HepG2 (cell line): ENCODE measurements at places on chromosomes 1 and 21.

DNA sequence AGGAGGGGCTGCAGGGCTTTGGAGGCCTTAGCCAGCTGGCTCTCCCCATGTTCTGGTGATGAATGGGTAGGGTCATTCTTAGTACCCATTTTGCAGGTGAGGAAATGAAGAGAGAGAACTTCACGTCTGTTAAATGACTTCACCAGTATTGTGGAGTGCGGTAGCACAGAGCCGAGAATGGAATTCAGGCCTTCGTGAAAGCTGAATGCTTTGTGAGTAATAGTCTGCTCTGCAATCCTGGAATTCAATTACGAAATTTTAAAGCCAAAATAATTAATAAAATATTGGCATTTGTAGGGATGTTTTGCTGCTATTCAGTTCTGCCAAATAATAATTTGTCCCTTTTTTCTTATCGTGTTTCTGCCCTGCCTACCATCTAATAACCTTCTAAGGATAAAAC is 197.7 kb downstream of the GREM2 start:
- DNase-seq = no peak

- DNase-seq = no peak
Measured at GRCh38 chr1:41802532-41803501, 115.9 kb downstream of the HIVEP3 start.

- DNase-seq = no peak
Measured at GRCh38 chr1:22711591-22712501, 1.2 kb downstream of the EPHB2 start.

- peak; percentile 33 for DNase-seq
Measured at GRCh38 chr1:205375835-205376545, 19.3 kb upstream of the KLHDC8A start.

- no peak for DNase-seq
Measured at GRCh38 chr1:152044386-152044785, 7.6 kb upstream of the S100A11 start.

DNA sequence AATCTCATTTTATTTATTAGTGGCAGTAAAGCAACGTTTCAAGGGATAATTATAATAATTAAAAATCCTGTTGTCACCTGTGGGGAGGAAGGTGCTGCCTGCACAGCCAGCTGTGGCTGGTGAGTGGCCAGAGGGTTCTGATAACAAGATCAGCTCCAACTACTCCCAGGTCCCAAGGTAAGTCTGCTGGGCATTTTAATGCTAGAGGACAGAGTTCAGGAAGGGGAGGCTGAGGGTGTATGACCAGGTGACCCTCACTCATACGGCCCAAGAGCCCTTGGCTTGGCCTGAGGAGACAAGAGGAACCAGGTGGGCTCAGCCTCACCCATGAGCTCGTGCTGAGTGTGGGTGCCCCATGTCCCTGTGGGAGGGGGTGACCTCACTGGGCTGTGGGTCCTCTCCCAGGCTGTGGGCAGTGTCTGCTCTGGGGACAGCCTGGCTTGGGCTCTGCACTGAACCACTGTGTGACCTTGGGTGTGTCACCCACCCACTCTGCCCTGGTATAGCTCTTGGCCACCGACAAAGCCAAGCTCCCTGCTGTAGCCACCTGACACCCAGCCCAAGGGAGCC is 223.8 kb downstream of the PTPRU start:
- no peak for DNase-seq

- DNase-seq = no peak
Measured at GRCh38 chr1:31780632-31781031, 16.5 kb upstream of the ADGRB2 start.

DNA sequence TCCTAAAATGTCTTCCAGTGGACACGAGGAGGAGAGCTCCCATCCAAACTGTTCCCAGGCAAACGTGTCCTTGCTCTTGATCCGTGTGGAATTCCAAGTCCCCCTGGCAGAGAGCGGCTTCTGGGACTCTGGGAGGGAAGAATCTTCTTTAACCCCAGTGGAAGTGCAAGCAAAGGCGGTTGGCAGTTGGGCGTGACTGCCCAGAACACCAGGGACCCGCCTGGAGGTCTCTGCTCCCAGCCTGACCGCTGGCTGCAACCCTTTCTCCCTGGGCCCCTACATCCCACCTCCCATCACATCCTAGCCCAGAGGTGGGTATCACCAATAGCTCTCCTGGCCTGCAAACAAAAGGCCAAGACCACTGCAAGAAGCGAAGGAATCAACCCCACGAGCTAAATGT is 17.8 kb downstream of the CASZ1 start:
- DNase-seq = no peak

GRCh38 chr1:3436901-3437300 is 17.6 kb upstream of the ARHGEF16 start:
- DNase-seq = no peak

GRCh38 chr1:224773646-224774045 is 155.8 kb upstream of the DNAH14 start:
- no peak for DNase-seq

GRCh38 chr1:89425056-89425455 is 61.2 kb downstream of the GBP6 start:
- DNase-seq = no peak

- DNase-seq = no peak
Measured at GRCh38 chr1:182829285-182829932, 9.7 kb upstream of the DHX9 start.

DNA sequence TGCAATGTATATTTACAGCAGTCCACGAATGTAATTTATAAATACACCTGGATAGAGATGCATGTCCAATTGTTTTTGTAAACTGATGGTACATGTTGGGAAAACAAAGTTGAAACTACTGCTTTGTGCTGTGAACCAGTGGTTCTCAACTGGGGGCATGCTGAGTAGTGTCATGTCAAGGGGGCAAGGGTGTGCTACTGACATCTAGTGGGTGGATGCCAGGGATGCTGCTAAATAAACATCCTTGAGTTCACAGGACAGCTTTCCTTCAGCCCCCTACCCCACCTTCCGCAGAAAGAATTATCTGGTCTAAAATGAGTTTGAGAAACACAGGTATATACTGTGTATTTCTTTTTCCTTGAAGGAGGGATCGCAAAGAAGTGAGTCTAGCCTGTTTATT is 95.9 kb downstream of the RASAL2 start:
- peak; percentile 51 for DNase-seq

DNA sequence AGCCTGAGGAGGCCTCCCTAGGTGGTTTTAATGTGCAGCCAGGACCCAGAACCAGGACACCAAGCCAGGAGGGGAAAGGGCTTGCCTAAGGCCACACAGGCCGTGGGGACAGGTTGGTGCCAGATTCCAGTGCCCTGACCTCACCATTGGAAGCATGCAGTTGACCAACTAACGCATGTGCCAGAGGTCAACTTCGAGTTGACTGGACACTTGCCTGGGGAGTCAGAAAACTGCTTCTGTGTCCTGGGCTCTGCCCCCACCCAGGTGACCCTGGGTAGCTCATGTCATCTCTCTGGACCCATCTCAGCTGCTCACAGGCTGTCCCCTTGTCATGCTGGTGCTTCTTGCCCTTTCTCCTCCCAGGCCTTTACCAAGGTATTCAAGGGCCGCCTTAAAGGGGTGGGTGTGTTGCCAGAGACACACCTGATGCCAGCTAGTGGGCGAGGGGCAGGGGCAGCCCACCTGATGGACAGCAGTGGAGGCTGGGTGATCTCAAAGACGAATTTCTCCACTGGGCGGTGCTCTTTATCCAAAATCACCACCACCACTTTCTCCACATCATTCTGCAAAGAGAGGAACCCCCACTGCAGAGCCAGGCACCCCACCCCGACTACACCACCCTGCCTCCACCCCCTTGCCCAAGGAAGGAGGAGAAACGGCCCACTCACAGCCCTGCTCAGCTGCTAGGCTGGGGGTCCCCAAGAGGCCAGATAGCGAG is 4.4 kb downstream of the MAD2L2 start:
- no peak for DNase-seq

- no peak for DNase-seq
Measured at GRCh38 chr1:201945863-201946223, 505 bp downstream of the LMOD1 start.

DNA sequence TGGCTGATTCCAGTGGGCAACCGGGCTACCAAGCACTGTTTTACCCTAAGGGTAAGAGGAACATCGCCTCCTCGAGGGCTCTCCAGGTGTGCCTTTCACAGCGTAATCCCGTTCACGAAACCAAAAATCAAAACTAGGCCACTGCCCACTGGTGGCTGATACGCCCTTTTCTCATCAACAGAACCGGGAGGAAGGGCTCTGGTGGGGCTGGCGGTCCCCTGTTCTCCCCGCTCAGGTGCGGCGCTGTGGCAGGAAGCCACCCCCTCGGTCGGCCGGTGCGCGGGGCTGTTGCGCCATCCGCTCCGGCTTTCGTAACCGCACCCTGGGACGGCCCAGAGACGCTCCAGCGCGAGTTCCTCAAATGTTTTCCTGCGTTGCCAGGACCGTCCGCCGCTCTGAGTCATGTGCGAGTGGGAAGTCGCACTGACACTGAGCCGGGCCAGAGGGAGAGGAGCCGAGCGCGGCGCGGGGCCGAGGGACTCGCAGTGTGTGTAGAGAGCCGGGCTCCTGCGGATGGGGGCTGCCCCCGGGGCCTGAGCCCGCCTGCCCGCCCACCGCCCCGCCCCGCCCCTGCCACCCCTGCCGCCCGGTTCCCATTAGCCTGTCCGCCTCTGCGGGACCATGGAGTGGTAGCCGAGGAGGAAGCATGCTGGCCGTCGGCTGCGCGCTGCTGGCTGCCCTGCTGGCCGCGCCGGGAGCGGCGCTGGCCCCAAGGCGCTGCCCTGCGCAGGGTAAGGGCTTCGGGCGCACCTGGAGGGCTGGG is at the start of gene IL6R:
Gene IL6R, plus strand, starts transcription at position 360 of the 763 bp plus-strand sequence. Its CDS starts 287 bp downstream, at position 647.
- peak; percentile 83 for DNase-seq

GRCh38 chr1:61450454-61450853 is 274.5 kb downstream of the TM2D1 start:
- DNase-seq = peak; percentile 65

DNA sequence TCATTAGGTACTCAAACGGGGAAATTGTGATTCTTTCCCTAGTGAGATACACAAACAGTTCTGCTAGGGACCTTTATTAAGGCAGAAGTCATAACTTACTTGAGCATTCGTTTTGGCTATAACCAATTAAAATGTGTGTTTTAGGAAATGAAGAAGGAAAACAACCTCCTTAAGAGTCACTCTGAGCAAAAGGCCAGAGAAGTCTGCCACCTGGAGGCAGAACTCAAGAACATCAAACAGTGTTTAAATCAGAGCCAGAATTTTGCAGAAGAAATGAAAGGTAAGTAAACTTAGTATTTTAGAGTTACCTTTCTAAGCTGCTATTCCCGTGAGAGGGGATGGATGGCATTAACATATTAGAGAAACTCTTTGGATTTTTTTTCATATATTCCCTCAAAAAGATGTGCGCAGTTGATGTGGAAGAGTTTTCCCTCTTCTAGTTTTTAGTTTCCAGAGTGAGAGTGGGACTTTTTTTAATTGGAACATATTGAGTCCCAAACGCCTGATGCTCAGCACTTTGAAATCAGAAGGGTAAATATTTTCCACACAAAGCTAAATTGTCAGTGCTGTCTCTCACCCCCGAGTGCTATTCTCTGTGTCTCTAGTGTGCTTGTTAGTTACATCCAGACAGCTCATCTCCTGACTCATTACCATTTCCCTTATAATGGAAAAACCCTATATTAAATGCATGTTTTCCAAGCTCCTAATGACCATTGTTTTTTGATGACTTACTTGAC is 34.9 kb downstream of the CENPF start:
- peak; percentile 15 for DNase-seq
